ENCODE measurements at places on chromosomes 16 and 17.

- DNase-seq, result no peak
Observed at GRCh38 chr17:80460429-80460834, 16.0 kb downstream of the NPTX1 start.

DNA sequence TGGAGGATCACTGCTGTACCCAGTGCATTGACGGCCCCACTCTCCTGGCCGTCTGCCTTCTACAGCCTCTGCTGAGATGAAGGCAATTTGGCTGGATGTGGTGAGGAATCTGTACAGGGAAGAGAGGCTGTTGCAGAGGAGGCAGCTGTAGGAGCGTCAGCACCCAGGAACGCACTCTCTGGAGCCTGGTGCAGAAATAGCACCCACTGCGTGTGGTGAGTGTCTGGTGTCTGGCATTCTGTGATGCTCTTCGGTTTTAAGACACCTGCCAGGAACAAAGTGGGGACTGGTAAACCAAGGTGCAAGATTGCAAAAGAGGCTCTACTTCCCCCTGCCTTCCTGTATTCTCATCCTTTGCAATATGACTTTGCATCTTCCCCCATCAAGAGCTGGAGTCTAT, 187.5 kb upstream of the SDK2 start:
- no peak for DNase-seq

GRCh38 chr16:87067003-87067556, 250.1 kb downstream of the C16orf95 start:
- no peak for DNase-seq

DNA sequence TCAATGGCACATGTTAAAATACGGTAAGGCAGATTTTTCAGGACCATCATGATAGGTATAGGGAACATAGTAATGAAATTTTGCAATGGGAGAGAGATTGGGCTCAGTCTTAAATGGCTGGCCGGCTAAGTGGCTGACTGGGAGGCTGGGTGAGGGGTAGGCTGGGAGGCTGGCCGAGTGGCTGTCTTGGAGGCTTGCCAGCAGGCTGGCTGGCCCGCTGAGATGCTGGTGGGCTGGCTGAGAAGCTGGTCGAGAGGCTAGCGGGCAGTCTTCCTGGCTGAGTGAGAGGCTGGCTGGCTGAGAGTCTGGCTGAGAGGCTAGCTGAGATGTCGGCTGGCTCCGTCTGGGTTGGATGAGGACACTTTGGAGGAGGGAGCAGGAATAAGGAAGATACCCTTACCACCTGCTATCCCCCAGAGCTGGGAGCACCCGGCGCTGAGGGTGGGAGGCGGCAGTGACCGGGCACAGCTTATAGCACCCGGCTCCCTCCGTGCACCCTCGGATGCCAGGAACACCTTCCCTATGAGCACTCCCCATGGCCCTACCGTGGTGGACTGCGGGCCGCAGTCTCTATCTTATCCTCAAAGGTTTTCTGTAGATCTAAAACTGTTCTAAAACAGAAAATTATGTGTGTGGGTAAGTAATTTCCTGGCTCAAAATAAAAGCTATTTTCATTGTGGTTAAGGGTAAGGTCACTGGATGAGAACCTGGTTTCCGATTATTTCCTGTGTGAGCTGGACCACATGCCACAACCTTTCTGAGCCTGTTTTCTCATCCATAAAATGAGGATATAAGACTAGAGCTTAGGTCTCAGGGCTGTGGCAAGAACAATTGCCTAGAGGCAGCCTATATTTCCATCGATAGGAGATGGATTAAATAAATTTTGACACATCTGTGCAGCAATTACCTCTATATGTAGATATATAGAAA, 34.5 kb upstream of the TMC5 start:
- DNase-seq, result no peak

DNA sequence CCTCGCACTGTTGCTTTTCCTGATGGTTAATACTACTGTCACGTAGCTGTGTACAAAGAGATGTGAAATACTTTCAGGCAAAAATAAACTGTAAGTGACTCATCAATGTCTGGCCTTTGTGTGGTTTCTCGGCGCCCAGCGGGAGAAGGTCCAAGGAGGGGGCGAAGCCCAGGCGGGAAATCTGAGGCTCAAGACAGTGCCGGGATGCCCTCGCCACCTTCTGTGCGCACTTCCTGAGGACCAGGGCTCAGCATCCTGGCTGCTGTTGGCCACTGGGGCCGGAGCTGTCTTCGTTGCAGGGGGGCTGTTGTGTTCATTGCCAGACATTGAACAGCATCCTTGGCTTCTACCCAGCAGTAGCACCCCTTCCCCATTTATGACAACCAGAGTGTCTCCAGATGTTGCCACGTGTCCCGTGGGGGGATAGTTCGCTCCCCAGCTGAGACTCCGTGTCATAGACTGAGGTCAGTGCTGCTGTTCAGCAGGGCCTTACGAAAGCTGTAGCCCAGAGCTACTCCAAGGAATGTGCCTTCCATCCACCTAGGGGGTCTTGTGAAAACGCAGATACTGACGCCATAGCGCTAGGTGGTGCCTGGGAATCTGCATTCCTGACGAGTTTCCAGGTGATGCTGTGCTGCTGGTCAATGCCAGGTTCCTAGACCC, 67.3 kb upstream of the PLCG2 start:
- no peak for DNase-seq

- no peak for DNase-seq
Observed at GRCh38 chr16:69818891-69819545, 56.9 kb downstream of the WWP2 start.

GRCh38 chr16:57614944-57615343, 13.5 kb upstream of the ADGRG1 start:
- no peak for DNase-seq

- DNase-seq, result no peak
Observed at GRCh38 chr17:81251709-81252301, 12.7 kb downstream of the NDUFAF8 start.

DNA sequence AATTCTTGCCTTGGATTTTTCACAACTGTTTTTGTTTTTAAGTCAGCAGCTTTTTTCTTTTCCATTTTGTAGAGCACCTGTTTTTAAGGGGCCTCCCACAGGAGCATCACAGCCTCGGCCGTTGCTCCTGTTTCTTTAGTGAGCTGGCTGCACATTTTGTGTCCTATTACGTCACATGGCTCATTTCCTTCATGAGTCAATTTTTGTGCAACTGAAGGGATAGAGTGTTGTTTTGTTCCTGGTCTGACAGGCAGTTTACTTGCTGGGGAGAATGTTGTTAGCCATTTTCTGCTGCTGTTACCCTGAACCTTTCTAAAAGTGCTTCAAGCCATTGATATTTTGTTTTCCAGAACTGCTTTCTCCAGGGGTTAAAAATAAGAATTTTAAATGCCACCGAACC, 45.0 kb upstream of the CRISPLD2 start:
- DNase-seq, result no peak

- DNase-seq, result peak; percentile 54
Observed at GRCh38 chr17:31877911-31878702, 19.1 kb upstream of the COPRS start.

- no peak for DNase-seq
Observed at GRCh38 chr17:72033334-72033733, 87.5 kb upstream of the SOX9 start.

DNA sequence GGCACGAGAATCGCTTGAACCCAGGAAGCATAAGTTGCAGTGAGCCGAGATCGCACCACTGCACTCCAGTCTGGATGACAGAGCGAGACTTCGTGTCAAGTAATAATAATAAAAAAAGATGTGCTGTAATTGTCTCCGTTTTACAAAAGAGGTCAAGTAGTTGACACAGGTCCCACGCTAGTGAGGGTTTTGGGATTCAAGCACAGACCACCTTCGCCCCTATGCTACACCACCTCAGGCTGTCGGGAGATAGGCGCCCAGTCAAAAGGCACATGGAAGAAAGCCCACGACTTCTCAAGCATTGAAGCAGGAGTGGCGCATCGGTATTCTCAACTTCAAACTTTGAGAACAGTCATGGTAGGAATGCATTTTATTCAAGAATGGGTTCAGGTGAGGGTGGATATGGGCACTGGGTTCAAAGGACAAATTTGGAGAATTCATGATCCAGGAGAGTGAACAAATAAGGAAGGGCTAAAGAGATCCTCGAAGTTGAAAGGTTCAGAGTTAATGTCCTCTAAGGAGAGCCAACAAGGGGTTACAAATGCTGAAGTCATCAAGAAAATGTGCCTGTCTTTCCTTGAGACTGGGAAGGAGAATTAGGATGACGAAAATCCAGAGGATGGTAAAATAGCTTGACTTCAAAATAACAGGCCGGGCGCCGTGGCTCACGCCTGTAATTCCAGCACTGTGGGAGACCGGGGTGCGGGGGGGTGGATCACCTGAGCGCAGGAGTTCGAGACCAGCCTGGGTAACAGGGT, 1.4 kb upstream of the AMZ2 start:
- DNase-seq, result no peak
